ENCODE measurements at places on chromosomes 1 and 21.

DNA sequence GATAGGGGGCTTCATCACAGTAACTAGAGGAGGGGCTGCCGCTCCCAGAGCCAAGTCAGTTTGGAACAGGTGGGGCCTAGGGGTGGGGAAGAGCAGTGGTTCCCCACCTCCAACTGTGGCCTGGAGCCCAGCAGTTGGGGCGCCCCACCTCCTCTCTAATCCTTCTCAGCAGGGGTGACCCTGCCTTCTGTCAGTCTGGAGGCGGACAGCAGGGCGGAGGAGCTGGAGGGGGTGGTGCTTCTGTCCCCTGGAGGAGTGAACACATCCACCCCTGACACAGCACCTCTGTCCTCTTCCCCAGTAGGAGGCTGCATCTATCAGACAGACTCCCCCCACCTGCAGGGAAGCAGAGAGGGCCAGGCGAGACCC is 73.8 kb downstream of the MRPL37 start:
- peak; percentile 41 for DNase-seq

DNA sequence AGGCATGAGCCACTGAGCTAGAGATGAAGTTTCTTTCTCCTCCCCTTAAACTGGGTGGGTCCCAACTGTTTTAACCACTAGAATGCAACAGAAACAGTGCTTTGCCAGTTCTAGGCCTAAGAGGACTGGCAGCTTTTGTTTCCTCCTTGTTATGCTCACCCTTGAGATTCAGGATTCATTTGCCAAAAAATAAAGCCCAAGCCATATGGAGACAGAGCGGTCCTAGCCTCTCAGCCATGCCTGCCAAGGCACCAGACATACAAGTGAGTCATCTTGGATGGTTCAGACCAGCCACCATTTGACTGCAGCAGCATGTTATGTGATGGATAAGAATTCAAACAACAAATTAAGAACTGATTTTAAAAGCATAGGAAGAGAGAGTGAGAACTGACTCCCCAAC is 38.1 kb upstream of the STUM start:
- DNase-seq, result peak; percentile 62

GRCh38 chr1:55476445-55477015 is 261.4 kb upstream of the USP24 start:
- no peak for DNase-seq

DNA sequence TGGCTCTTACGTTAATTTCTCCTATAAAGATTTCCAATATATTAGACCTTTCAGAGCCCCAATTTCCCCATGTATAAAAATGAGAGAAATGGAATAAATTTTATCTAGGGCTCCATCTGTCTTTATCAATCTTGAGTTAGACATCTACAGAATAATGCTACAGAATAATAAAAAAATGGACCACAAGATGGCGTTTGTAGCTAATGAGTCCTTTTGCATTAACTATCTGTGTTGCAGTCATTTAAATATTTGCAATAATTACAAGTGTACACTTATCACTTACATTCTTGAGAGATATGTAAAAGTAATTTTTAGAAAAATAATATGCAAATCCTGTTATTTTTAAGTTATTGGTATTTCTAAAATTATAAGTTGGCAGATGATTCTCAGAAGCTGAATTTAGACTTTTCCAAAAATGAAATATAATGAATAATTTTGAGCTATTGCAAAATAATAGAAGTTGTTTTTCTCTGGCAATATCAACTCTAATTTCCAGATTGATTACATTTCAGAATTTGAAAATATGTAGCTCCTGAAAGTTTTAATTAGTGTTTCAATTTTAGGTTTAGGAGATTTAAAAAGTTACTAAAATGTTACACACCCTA is 87.7 kb downstream of the SNX7 start:
- DNase-seq, result no peak

- no peak for DNase-seq
Observed at GRCh38 chr1:193568512-193568911, 382.1 kb upstream of the B3GALT2 start.

GRCh38 chr1:15739745-15740144 is 2.6 kb upstream of the TMEM82 start:
- DNase-seq, result no peak

DNA sequence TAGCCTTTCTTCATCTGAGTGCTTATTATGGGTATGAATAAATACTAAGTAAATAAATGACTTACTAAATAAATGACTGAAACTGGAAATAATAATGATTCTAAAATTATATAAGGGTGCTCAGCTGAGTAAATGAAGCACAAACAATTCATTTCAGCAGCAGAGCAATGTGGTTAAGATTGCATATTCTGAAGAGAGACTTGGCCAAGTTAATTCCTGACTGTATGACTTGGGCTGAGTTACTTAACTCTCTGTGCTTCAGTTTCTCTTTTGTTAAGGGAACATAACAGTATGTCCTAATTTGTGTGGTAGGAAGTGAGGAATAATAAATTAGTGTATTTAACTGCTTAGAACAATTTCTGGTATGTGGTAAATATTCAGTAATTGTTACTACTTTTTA is 19.1 kb downstream of the AGL start:
- no peak for DNase-seq
